ENCODE measurements at places on chromosomes 3 and 15.

- no peak for DNase-seq
Measured at GRCh38 chr3:45704301-45704943, 15.2 kb downstream of the SACM1L start.

- no peak for DNase-seq
Measured at GRCh38 chr15:85154061-85154460, 172.4 kb downstream of the PDE8A start.

DNA sequence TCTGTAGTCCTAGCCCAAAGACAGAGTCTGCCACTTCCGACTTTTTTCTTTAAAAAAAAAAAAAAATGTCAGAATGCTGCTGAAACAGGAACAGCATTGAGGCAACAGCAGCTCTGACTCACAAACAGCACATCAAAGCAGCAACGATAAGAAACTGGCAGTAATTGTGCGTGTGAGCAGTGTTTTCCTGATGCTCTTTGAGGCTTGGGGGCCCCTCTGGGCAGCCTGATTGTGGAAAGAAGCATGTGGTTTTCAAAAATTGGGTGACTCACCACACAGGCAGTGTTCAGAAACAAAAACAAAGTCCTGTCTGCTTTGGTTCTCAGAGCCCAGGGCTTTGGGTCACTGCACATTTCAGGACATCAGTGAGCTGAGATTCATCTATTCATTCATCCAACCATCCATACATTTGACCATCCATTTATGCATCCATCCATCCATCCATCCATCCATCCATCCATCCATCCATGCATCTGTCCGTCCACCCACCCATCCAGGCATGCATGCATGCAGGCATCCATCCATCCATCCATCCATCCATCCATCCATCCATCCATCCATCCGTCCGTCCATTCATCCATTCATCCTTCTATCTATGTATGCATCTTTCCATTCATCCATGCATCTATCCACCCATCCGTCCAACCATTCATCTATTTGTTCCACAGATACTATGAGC lies 308.4 kb downstream of the RPLP1 start:
- peak; percentile 79 for DNase-seq

DNA sequence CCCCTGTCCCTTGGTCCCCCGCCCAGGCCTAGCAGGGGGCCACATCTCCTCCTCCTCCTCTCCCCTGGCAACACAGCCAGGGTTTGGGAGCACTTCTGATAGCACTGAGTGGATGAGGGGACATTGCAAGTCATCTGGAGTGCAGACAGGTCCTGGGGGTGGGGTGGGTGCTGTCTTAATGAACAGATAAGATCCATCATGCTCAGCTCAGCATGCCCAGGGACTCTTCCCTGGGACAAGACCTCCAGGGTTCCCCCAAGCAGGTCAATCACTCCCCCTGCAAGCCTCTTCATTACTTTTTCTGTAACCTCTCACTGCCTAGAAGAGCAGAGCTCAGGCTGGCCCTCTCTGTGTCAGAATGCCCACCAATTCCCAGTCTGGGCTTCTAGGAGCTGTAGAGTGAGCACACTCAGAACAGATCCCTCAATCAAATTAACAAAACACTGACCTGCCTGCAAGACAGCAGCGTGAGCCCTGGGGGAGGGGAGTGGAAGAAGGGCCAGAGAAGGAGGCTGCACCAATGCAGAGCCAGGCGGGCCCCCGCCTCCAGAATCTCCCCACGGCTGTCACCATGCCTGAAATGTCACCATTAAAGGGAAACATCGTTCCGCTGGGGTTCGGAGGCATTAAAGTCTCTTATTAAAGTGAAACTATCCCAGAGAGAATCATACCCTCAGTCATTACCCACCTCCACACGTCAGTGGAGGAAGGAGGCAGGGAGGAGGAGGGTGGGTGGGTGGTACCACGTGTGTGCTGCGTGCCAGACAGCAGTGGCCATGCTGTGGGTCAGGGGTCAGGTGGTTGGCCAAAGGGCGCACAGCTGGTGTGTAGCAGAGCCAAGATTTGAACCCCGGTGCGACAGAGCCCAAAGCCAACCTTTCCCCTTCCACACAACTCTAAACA lies 114.7 kb upstream of the LINGO1 start:
- DNase-seq = no peak

DNA sequence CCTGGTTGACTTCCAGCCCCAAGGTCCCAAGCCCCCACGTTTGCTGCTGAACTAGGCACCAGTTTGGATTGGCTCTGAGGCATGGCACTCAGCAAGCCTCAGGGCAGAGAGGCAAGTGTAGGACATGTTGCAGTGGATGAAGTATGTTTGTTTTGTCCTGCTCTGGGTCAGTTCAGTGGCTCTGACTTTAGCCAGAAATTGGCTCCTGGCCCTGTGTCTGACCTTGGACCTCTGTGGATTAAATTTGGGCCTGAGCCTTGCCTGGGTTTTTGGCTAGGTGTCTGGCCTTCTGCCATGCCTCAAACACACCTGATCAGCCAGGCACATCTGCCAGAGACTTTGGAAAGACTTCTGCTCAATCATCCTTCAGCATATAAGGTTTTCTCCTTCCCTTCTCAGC lies 3.6 kb upstream of the MRAS start:
- DNase-seq = no peak

Measured in activated T-cell treated with anti-CD3 and anti-CD28 coated beads, Interleukin-2, amount 50 U/mL, for 24 hours (primary cell).